CD8-positive, alpha-beta memory T cell (primary cell): ENCODE measurements at places on chromosomes 2 and 18. TPM values are rescaled to one million over a fixed set of nuclear protein-coding genes. Genes with fewer than 3 reads are reported as not detected.

PEX13 gene
- 18.1 TPM for total RNA-seq

PCARE gene
- total RNA-seq = not detected

DNA sequence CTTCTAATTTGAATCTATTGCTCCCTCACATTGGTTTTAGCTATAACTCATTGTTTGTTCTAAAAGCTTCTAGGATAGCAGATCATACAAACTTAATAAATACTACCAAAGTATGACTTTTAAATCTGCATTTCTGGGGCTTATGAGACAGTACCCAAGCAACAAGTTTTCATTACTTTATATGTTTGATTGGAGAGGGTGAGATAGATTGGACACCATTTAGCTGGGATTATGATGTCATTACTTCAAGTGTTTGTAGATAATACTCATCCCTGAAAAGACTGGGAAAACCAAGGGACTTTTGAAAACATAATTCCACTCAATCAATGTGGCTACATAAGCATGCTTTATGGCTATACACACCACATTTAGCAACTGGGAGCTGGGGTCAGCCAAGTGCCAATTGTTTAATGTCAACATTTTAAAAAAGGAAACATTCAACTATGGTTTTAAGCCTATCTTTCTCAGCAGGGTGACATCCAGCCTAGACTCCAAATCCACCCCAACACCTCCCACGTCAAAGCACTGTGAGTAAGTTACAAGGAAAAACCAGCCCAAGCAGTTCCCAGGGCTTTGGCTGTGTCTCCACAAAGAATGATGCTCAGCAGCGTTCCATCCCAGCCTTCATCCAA is 119.9 kb downstream of the ETAA1 start:
- DNase-seq = no peak

- DNase-seq = no peak
Observed at GRCh38 chr2:21453723-21454450, 330.1 kb downstream of the TDRD15 start.

GALNT13 gene
- total RNA-seq = not detected

STARD6 gene
- 0.46 TPM for total RNA-seq

CPO gene
- 0.20 TPM for total RNA-seq

- DNase-seq = no peak
Observed at GRCh38 chr2:85550486-85550885, 10.8 kb downstream of the GGCX start.

GRCh38 chr2:136363900-136364299 is 246.0 kb upstream of the CXCR4 start:
- no peak for DNase-seq

DNA sequence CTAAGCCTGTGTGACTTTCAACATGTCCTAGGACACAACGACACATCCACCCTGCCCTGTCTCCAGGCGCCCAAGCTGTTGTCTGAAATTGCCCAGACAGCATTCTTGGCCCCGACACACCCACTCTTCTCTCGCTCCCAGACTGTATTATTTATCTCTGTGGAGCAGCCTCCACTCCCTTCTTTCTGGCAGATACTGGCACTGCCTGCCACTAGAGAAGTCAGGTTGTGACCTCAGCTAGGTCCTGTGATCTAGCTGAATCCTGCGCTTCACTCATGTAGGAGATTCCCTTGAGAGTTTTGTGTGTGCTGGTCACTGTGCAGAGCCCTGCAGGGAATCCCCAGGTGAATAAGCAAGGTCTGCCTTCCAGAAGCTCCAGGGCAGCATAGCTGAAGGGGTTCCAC is 77.1 kb upstream of the TNP1 start:
- DNase-seq = no peak

PRSS56 gene
- not detected for total RNA-seq

ELOA2 gene
- not detected for total RNA-seq

DNA sequence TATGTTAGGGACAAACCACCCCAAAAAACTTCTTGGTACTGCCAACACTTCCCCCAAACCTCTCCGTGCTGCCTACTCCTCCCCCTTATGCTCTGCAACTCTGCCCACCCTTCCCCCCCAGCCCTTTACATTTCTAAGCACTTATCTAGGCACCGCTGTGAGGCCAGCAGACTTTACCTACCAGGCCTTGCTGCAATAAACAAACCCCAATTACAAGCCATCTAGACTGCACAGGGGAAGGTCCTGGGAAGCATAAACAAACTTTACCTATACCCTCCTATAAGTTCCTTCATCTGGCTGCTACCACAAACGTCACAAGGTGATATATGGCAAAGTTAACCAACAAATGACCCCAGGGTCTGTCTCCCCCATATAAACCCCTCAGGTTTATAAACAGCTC is 259.4 kb upstream of the GULP1 start:
- no peak for DNase-seq

PTPRM gene
- total RNA-seq = 7.4 TPM

GRCh38 chr2:152031747-152032306 is 67.0 kb downstream of the CACNB4 start:
- no peak for DNase-seq

DNA sequence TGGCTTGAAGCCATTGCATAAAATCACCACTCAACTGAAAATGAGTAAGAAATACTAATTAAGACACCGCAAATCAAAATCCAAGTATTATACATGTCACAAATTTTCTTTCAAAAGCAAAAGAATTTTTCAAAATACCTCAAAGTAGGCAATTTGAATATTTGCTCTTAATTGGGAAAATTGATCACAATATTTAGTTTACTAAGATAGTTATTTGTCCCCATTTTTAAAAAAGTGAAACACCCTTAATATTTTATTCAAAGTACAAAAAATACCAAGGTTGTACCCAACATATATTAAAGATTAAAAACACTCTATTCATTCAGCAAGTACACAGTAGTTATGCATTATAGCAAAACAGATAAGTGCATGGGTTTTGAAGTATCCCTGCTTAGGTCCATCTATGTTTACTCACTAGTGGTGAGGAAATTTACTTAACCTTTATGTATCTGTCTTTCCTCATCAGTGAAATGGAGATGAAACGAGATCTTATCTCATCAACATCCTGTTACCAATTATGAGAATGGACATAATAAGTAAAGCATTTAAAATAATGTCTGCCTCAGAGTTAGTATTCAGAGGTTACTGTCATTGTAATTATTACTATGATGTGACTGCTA is 35.1 kb downstream of the VPS54 start:
- no peak for DNase-seq

- DNase-seq = no peak
Observed at GRCh38 chr2:231367178-231367577, 28.3 kb upstream of the B3GNT7 start.

GRCh38 chr2:69992310-69993047 is 31.0 kb upstream of the ASPRV1 start:
- DNase-seq = no peak

CENPA gene
- total RNA-seq = 18.2 TPM

GRCh38 chr18:55079067-55079466 is 119.8 kb upstream of the CCDC68 start:
- no peak for DNase-seq

DNA sequence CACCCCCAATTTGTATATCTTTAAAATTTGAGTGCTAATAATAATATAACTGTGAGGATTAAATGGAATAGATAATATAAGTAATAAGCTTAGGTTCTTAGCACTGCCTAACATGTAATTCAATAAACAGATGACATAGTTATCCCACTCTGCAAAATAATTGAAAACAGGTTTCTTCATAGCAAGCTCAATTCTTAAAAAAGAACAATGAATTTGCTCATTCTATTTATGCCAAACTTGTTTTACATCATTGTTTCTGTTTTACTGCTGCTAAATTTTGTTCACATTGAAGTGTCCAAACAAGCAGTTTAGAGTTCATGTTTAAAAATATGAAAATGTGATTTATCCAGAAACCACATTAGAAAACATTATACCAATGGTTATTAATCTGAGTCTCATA is 217.0 kb downstream of the MBD5 start:
- no peak for DNase-seq

DNA sequence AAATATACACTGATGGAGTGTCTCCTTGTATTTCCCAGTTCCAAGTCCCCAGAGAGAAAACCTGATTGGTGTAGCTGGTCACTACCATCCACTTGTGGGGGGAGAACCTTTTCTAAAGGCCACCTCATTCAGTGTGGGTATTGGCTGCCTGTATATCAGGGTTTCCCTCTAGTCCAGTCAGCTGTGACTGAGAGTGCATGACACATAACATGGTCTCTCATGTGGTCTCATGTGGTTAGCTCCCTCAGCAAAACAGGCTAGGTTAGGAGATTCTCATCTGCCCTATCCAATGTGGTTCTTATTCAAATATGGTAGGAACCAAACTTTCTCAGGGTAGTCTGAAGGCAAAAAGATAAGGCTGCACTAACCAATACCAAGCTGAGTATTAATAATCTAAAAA is 4.1 kb upstream of the GORASP2 start:
- no peak for DNase-seq

SERPINB3 gene
- not detected for total RNA-seq

EML6 gene
- 1.3 TPM for total RNA-seq

- DNase-seq = no peak
Observed at GRCh38 chr2:39913648-39914461, 134.8 kb upstream of the THUMPD2 start.

GRCh38 chr2:143468341-143468888 is 339.2 kb downstream of the ARHGAP15 start:
- no peak for DNase-seq

SCN2A gene
- not detected for total RNA-seq
